ENCODE measurements at places on chromosomes 13 and 19.
A peak's percentile ranks its signal among the peaks of the same experiment; 100 is the strongest.

DNA sequence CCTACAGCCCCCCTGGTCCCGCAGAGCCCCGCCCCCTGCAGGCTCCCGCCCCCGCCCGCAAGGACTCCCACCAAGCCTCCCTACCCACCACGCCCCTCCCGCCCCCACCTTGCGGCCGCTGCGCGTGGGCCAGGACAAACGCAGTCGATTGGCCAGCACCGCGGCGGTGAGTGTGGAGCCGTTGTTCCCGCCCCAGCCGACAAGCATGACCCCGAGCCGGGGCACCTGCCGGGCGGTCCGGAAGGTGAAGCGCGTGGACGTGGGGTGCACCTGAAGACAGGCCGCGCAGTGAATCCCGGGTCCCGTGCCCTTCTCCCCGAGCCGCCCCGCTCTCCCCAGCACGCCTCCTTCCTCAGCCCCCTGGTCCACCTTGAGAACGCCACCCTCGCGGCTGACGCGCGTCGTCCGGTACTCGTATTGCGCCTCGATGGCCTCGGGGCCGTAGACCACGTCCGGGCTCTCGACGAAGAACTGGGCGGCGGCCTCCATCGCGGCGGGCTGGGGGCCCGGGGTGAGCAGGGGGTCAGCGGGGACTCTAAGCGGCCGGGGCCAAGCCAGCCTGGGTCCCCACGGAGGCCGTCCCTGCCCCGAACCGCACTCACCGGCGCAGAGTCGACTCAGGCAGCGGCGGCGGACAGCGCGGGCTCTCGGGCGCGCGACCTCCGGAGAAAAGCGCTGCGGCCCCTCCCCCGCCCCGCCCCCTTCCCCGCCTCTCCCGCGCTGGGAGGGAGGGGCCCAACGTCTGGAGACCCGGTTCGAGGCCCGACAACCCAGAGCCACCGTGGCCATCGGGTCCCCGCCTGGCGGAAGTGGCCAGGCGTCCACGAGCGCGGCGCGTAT, at the start of gene ISYNA1:
Gene ISYNA1 (minus strand): TSS at position 643 of the 840 bp plus-strand sequence. CDS start 154 bp downstream, at position 489.
- no peak for DNase-seq

DNA sequence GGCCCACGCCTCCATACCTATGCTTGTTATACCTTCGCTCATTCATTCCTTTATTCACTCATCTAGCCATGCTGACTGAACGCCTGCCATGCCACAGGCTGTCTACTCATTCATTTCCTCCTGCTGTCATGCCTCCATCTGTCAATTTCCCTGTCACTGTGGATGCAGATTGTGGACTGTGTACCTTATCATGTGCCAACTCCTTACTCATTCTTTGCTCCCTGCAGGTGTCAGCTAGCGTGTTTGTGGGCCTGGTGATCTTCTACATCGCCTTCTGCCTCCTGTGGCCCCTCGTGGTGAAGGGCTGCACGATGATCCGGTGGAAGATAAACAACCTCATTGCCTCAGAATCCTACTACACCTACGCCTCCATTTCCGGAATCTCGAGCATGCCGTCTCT, 4.1 kb upstream of the PSMD8 start:
- DNase-seq, result no peak

GRCh38 chr19:4922530-4923275, 13.4 kb downstream of the UHRF1 start:
- DNase-seq, result no peak

- no peak for DNase-seq
These were observed 4.1 kb downstream of the ATP8A2 start for GRCh38 chr13:25375727-25376358.

DNA sequence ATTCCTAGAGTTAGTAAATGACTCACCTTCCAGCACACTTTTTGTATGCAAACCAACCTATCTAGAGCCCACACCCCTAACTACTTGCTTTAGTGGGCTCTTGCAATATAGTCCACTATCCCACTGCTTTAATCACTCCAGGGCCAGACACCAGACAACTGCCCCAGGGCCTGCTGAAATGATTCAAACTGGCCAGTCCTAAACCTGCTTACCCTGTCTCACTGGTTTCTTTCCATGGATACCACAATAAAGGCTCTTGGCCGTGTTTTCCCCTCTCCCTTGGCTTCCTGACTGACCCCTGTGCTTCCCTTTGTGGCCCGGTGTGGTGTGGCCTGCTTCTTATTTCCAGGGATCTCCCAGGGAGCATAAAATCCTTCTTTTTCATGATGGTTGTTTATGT, 14.6 kb downstream of the HS6ST3 start:
- DNase-seq, result no peak

DNA sequence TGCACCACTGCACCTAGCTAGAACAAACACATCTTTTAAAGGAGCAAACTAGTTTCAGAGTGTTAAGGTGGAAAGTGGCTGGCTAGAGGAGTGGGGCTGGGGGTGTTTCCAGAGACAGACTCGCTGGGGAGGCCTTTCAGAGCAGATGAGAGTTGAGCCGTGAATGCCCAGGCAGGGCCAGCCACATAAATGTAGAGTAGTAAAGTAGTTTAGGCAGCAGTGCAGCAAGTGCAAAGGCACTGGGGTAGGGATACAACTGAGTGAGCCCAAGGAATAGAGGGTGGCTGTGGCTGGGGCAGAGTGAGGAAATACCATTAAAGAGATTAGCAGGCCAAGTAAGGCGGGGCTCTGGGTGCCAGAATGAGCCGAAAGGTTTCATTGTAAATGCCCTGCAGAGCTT, 72.0 kb downstream of the ALOX5AP start:
- DNase-seq, result no peak

DNA sequence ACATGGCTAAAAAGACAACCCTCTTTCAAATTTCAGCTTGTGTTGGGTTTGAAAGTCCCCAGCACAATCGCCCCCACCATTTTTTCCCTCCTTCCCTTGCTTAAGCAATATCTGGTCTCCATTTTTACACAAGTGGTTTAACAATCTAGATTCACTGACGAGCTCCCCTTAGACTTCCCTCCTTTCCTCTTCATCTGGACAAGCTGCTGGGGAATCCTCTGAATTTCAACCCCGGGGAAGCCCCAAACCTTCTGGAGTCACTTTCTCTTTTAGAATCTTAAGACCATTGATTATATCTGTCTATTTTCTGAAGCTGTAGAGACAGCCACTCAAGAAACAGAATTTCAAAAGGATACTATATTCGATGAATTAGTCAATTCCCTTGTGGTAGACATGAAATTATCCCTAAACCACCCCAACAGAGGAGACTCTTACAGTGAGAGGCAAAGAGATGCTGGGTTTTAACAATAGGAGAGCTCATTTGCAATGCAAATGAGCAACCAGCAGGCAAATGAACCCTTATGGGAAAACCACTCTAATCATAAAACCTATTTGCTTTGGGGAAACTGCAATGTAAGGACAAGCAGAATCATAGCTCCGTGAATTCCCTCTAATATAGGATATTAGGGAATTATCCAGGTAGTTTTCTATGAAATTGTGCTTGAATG, 78.9 kb downstream of the TEX26 start:
- DNase-seq, result no peak

GRCh38 chr13:28718196-28718542, 601 bp downstream of the SLC46A3 start:
- DNase-seq, result no peak

DNA sequence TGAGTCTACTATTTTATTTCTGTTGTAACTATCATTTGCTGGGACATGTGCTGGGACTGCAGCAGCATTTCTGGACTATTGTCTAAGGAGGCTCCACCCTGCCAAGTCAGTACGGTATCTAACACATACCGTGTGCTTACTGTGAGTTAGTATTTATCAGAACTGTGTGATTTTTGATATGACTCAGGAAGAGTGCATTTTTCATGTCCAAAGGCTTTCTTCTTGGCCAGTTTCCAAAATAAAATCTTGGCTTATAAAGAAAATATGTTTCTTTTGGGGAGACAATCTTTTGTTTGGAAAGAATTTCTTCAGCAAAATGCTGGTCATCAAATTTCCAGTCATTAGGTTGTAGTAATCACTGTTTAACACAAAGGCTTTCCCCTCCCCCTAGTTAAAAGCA, 11.6 kb downstream of the PARP4 start:
- no peak for DNase-seq

- DNase-seq, result peak; percentile 14
These were observed 947 bp downstream of the ATP4B start for GRCh38 chr13:113656831-113657671.

DNA sequence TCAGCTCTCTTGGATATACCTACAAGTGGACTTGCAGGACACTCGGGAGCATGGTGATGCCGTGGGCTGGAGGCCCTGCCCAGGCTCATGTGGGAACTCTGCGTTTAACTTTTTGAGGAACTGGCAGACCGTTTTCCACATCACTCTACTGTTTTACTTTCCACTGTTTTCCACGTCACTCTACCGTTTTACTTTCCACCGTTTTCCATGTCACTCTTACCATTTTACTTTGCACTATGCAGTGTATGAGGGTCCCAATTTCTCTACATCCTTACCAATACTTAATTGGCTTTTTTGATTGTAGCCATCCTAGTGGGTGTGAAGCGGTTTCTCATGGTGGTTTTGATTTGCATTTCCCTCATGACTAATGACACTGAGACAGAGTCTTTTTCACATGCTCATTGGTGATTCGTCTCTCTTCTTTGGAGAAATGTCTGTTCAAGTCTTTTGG, 40.5 kb downstream of the GATAD2A start:
- no peak for DNase-seq

- no peak for DNase-seq
These were observed 43.6 kb downstream of the ARHGAP35 start for GRCh38 chr19:46904114-46905060.

GRCh38 chr19:2333027-2333806, 4.7 kb downstream of the SPPL2B start:
- DNase-seq, result no peak

- no peak for DNase-seq
These were observed 23.0 kb upstream of the OLFM4 start for GRCh38 chr13:53005626-53006025.

GRCh38 chr13:106602178-106602577, 34.2 kb upstream of the ARGLU1 start:
- DNase-seq, result no peak

All from tibial artery (tissue), 4 donors.